ENCODE measurements at places on chromosomes 5 and 9. TPM values are rescaled to one million over a fixed set of nuclear protein-coding genes. Genes with fewer than 3 reads are reported as not detected.

The PTGS1 gene
- polyA plus RNA-seq: 4.5 TPM

The SLC6A18 gene
- polyA plus RNA-seq: not detected

The RPL37 gene
- 3,448 TPM for polyA plus RNA-seq

The CARD19 gene
- polyA plus RNA-seq: 67.4 TPM

The KLHL9 gene
- polyA plus RNA-seq: 18.7 TPM

All from keratinocyte (primary cell).